NCI-H345 (cell line): ENCODE measurements at places on chromosomes 12 and 14.
A peak's percentile ranks its signal among the peaks of the same experiment; 100 is the strongest.

- no peak for DNase-seq
Measured at GRCh38 chr12:122651520-122652224, 51.5 kb downstream of the HCAR2 start.

DNA sequence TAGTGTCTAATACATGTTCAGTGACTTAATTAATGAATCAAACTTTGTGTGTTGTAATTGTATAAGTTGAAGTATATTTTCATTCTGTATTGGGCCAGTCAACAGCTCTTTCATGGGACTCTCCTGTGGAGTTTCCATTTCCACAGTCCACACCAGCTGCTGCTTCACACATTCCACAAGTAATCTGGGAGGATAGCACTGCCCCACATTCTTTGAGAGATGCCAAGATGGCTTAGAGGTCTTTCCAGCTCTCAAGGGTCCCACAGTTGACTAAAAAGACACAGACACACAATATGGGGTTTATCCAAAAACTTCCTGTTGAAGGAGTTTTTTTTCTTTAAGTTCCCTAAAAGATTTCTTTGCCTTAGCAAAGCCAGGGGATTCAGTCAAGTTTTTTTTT is 408.3 kb downstream of the AACS start:
- no peak for DNase-seq

- no peak for DNase-seq
Measured at GRCh38 chr14:29587046-29587445, 340.6 kb downstream of the PRKD1 start.

DNA sequence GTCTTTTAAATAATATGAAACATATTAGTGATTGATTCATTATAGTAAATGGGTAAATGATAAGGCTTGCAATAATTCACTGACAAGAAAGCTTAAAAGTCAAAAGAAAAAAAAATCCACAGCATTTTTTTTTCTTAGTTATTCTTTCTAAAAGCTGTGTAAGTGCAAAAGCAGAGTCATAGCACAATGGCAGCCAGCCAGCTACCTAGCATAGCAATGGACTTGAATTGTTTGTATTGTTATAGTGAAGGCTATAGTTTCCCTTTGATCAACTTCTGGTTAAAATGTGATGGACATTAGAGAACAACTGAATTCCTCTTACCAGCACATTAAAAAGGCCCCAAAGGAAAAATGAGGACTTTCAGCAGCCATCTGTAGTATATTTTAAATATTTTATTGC is 232.1 kb downstream of the NAV3 start:
- DNase-seq, result no peak

DNA sequence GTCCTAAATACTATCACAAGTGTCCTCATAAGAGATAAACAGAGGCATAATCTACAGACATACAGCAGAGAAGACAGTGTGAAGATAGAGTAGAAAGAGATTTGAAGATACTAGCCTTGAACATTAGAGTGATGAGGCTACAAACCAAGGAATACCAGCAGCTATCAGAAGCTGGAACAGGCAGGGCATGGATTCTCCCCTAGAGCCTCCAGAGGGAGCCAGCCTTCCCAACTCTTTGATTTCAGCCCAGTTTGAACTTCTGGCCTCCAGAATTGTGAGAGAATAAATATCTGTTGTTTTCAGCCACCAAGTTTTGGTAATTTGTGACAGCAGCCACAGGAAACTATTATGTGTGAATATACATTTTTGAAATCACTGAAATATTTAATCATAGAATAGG is 47.2 kb downstream of the CCDC91 start:
- DNase-seq, result no peak

DNA sequence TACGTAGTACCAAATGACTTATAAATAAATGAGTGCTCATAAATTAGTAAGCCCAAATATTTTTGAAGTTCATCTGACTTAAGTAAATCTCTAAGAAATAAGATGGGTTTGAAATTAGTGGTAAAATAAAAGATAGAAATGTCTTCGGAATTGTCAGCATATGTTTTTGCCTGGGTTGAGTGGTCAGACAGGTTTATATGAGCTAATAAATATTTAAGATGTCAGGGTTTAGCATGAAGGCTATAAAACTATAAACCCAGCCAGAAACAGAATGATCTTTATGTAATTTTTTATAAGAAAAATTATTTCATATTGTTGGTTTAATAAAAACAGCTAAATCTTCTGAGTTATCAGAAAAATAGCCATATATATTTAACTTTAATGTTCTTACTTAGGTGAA is 37.3 kb downstream of the JAG2 start:
- DNase-seq, result no peak

- peak; percentile 81 for DNase-seq
Measured at GRCh38 chr12:53267999-53268629, at the start of gene ESPL1. Gene ESPL1 (plus strand): TSS chr12:53268299. CDS start chr12:53268767, 468 bp downstream.

DNA sequence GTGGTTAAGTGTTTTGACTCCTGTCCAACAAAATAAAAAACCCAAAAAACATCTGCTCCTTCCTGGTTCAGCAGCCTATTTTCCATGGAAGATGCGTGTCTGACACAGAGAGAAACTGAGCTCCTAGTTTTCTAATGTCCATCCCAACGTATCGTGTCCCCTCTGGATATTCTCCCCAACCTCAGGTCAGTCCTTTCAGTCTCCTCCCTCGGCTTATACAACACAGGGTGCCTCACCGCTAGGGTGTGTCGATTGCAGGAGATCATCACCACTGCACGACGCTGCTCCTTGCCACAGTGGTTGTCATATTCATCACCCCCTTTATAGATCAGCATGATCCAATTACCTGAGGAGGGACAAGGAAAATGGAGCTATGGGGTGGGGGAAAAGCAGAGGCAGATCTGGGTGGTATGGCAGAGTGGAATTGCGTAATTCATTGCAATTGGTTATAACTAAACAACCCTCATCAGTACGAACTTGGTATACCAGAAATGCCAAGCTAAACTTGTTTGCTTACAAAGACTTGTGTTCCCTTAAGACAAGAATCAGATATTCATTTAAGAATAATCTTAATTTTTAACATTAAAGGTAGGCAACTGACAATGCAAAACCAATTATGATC is 5.8 kb downstream of the M6PR start:
- DNase-seq, result no peak

- no peak for DNase-seq
Measured at GRCh38 chr14:28542040-28542439, 224.5 kb upstream of the FOXG1 start.

GRCh38 chr14:67735336-67736147 is 33.9 kb downstream of the RDH12 start:
- no peak for DNase-seq

DNA sequence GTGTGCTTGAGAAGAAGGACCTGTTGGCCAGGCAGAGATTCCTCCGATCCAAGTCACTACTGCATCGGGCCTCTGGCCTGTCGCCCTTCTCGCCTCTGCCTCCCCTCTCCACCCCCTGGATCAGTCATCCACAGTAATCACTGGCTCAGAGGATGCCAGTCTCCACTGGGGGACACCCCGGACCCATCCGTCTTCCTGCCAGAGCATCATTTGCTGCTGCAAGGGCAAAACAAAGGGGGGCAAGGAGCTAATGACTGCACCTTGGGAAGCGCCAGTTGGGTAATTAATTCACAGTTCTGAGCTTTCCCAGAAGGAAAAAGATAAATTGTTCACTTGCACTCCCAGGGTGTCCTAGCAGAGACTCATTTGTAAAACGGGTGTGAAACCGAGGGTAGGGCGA is 215.4 kb downstream of the GLT1D1 start:
- no peak for DNase-seq

- no peak for DNase-seq
Measured at GRCh38 chr14:27845241-27845850, 921.2 kb upstream of the FOXG1 start.

DNA sequence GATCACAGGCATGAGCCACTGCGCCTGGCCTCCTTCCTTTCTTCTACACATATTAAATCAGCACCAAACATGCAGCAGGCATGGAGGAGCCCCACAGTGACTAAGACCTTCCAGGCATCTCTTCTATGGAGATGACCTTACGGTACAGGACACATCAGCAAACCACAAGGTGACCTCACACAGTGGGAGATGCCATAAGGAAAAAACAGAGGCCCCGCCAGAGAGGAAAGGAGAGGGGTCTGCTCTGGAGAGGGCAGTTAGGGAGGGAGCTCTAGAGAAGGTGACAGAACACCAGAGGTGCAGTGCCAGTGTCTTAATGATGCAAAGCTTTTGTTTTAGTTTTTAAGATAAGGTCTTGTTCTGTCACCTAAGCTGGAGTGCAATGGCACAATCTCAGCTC is 81.1 kb upstream of the ESRRB start:
- DNase-seq, result no peak

DNA sequence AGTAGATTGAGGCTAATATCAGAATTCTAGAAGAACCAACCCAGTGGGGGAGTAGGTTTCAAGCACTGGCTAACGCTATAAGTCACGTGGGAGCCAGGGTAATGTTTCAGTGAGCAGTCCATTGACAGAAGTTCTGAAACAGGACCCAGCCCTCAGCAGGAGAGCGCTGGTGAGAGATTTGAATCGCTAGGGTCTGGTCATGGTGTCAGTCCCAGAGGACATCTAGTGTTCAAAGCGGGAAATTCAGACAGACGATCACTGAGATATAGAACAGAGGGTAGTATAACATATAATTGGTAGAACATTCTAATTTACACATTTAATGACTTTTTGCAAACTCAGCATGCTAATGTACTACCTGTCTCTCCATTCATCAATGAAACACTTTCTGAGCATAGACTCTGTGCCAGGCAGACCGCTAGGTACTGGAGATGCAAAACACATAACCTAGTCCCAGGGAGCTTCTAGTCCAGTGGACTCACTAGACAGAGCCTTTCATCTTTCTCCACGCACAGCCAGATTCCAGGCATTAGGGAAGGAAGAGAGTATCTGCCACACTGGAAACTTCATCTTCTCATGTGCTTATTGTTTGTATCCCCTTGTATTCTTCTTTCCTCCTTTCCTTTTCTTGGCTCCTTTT is 35.4 kb upstream of the RNASE3 start:
- DNase-seq, result no peak

- DNase-seq, result no peak
Measured at GRCh38 chr14:22190411-22191191, 398.4 kb downstream of the DAD1 start.

GRCh38 chr12:52181746-52182145 is 10.1 kb downstream of the KRT80 start:
- peak; percentile 72 for DNase-seq

GRCh38 chr14:99055816-99056215 is 216.2 kb downstream of the BCL11B start:
- no peak for DNase-seq

DNA sequence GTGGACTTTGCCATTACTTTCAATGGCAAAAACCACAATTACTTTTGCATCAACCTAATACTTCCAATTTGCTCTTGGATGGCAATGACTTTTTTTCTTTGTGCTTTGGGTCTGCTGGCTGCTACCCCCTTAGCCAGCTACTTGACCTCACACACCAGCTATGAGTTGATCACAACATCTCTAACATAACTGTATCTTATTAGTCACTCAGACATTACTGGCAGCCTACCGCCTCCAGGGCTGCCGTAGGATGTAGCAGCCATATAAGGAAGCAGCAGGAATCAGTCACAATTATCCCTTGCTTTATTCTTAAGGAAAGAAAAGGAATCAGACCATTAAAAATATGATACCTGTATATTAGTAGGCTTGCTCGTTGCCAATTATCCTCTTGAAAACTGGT is 260.5 kb downstream of the ADAMTS20 start:
- no peak for DNase-seq

- no peak for DNase-seq
Measured at GRCh38 chr14:90087433-90087832, 25.6 kb downstream of the KCNK13 start.

- DNase-seq, result no peak
Measured at GRCh38 chr14:93343266-93343665, 3.7 kb upstream of the COX8C start.

GRCh38 chr14:68979722-68980451 is 785 bp upstream of the ACTN1 start:
- DNase-seq, result peak; percentile 52

DNA sequence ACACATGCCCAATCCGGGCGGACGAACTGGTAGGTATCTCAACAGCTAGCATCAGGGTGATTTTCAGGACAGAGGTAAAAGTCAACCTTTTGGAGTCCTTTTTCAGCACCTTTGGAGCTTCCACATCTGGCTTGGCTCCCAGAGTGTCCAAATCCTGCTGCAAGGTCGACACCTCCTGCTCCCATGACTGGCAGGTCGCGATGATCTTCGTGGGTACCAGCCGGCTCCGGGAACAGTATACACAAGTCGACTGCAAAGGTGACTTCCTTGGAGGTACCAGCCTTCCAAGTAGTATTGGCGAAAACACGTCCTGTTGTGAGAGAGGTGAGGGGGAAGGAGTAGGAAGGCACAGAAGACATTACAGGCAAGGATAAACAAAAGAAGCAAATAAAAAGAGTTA is 672.7 kb downstream of the TMEM121 start:
- no peak for DNase-seq

DNA sequence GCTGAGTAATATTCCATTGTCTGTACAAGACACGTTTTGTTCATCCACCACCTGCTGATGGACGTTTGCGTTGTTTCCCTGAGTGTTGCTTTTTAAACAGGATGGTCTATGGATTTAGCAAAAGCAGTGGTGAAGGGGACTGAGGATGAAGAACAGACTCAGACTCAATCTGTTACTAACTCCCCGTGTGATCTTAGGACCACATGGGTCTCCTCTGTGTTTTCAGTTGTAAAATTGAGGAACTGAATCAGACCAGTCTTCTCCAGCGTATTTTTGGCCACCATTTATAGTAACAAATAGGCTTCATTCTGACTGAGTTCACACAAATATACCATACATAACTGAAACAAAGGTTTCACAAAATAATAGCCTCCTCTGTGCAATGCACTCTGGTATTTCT is 85.6 kb downstream of the FOXN3 start:
- no peak for DNase-seq

GRCh38 chr12:52582971-52583456 is 9.4 kb upstream of the KRT74 start:
- DNase-seq, result peak; percentile 73

DNA sequence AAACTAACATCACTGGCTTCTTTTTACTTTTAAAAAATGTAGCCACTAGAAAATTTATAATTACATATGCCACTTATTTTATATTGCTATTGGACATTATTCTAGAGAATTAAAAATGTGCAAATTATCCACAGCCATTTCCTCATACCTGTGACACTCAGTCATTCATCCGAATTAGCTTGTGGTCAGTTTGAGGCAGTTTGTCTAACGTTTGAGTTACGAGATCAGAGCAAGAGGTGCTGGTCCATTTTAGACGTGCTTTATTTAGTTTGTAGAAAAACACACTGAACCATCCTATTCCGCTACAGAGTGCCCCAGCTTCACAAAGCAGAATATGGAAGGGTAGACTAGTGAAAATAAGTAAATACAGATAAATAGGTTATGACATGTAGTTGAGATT is 513.0 kb downstream of the NRXN3 start:
- no peak for DNase-seq

- DNase-seq, result no peak
Measured at GRCh38 chr12:44960856-44961255, 84.7 kb upstream of the NELL2 start.

DNA sequence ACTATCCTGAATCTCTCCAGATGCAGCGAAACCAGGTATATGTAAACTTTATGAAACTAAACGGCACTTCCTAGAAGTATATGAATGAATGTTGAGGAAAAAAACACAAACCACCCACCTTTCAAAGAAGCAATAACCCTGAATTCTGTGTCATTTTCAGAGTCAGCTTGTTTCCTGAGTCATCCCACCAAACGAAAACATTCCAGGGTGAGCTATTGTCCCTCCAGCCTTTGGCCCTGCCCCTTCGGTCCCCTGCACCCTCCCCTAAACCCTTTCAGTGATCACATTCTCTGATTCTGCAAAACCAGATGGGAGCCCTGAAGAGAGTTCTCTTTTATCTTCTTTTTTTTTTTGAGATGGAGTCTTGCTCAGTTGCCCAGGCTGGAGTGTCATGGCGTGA is 202.6 kb upstream of the ALG10B start:
- no peak for DNase-seq
